ENCODE measurements at places on chromosomes 2 and 18. TPM values are rescaled to one million over a fixed set of nuclear protein-coding genes. Genes with fewer than 3 reads are reported as not detected.

- DNase-seq = no peak
Observed at GRCh38 chr2:204715361-204715760, 170.1 kb downstream of the PARD3B start.

- DNase-seq = no peak
Observed at GRCh38 chr2:127593228-127594115, 52.5 kb upstream of the GPR17 start.

DNA sequence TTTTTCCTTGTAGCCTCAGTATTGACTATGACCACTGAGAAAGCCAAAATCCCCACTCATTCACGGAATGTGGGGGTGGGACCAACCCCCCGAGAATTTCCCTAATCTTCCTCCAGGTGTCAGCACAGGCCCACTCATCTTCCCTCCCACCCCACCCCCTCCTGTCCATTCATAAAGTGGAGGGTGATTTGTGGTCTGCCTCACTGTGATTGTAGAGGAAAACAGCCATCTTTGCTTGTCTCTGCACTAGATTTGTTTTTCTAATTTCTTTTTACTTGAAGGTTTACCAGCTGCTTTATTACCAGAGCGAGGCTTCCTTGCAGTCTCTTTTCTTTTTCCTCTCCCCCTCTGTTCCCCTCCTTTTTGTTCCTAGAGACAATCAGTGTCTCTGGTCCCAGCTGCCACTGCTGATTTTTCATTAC, 171.8 kb downstream of the ICOS start:
- no peak for DNase-seq

DNA sequence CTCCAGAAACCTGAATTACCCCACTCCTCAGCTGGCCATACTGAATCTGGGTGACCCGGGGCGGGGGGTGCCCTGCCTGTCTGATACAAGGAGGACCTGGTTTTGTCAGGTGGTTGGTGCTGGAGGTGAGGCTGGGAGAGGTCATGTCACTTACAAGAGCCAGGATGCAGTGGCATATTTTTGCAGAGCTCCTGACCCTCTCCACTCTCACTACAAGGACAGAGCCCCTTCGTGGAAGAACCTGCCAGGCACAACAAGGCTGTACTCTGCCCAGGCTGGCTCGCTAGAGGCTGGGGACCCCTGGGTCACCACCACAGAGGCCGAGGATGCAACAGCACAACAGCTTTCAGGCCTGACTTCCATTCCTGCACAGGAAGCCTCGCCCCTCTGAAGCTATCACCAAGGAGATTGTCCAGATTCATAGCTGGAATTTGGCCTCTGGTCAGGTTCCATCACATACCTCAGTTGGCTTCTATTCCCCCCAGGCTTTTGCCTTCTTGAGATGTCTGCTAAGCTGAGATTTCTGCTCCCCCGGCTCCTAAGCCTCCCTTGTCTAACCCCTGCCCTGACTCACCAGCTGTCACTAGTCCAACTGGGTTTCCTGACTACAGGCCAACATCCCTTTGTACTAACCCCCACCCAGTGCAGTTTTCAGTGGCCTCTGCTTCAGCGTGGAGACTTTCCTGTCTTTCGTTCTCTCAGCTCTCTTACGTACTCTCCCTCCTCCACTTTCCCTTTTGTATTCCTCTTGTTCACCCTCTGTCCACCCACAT, 132.5 kb upstream of the EPAS1 start:
- peak; percentile 79 for DNase-seq

SH3BP4 gene
- 45.9 TPM for total RNA-seq

APOB gene
- not detected for total RNA-seq

ALMS1 gene
- total RNA-seq = 12.0 TPM

HNMT gene
- 1.2 TPM for total RNA-seq

GRCh38 chr2:158914731-158915130, 53.7 kb upstream of the TANC1 start:
- peak; percentile 55 for DNase-seq

GRCh38 chr2:72908741-72909140, 8.6 kb upstream of the EMX1 start:
- DNase-seq = no peak

GRCh38 chr18:43393174-43393573, 115.9 kb upstream of the SYT4 start:
- DNase-seq = no peak
